SK-N-MC (cell line): ENCODE measurements at places on chromosomes 5 and 9.

DNA sequence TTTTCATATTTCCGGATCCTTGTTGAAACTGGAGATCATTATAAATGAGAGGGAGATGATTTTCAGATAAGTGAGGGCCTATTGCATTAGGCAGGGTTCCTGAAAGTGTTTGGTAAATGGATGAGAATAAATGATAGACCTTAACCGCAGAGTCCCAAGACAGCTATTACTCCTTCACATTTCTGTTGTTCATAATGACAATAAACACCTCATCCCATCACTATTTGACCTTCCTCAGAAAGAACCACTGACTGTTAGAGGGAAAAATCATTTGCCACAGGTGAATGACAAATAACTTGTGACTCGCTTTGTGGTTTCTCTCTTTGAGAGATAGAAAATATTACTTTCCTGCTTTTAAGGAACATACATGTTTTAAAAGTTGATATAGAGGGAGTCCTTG lies 47.3 kb upstream of the TRMT10B start:
- DNase-seq = no peak

- no peak for DNase-seq
Observed at GRCh38 chr9:115296831-115297565, 179.0 kb upstream of the TNC start.

GRCh38 chr5:6280425-6281100 lies 97.8 kb downstream of the MED10 start:
- no peak for DNase-seq

DNA sequence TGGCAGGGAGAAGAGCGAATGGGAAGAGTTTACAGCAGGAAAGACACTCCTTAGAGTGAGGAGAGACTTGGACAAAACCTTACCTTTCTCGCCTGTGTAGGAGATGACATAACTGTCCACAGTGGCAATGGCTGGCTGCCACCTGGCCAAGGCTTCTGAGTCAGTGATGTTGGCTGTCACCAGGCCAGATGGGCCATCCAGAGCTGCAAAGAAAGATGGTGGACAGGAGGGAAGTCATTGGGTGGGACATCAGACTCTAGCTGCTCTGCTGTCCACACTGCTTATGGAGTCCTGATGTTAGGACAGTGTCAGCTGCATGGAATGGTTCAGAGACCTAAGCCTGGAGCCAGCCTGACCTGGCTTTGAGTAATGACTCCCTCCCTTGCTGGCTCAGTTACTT lies 79.8 kb downstream of the TNC start:
- DNase-seq = no peak

GRCh38 chr5:77778881-77779438 lies 2.8 kb upstream of the TBCA start:
- no peak for DNase-seq

DNA sequence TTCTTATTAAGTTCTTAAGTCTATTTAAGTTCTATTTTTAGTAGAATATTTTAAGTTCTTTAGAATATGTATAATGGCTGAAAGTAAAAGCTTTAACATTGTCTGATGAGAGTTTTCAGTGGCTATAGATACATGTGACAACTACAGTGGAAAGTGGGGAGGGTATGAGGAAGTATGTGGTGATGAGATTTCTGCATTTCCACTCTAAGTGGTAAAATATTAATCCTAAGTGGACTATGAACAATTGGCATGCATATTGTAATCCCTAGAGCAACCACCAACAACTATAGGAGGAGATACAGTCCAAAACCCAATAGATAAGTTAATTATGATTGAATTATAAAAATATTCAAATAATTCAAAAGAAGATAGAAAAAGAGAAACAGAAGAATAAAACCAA lies 183.6 kb downstream of the GADD45G start:
- no peak for DNase-seq

DNA sequence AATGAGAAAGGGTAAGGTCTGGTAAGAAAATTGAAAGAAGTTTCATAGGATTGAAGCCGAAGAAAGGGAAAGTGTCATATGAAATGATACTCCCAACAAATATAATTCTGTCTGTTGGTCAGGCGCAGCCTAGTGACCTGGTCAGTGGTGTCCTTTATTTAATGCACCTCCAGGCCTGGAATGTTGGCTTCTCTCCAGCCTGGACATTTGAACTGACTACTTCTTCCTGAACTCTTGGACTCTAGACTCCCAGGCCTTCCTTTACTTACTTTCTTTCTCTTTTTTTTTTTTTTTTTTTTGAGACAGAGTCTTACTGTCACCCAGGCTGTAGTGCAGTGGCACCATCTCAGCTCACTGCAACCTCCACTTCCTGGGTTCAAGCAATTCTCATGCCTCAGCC lies 1381.5 kb upstream of the WWC1 start:
- DNase-seq = no peak

- no peak for DNase-seq
Observed at GRCh38 chr5:62284946-62285891, 20.8 kb upstream of the KIF2A start.

- no peak for DNase-seq
Observed at GRCh38 chr5:138955671-138956295, 80.6 kb upstream of the LRRTM2 start.

DNA sequence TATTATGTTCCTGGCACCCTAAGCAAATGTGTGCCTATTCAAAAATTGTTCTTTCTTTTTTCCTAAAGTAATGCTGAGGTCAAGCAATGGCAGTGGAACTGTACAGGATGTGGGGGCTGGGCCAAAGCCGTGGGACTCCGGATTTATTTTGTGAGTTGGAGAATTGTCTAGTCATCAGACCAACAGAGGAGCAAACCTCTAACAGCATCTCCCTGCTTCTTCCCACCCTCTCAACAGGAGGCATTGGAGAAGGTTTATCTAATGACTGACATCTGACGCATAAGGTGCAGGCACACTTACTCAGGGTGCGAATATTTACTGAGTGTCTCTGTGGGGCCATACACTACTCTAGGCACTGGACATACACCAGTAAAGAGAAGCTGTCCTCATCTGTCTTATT lies 38.6 kb downstream of the MARCHF11 start:
- no peak for DNase-seq

DNA sequence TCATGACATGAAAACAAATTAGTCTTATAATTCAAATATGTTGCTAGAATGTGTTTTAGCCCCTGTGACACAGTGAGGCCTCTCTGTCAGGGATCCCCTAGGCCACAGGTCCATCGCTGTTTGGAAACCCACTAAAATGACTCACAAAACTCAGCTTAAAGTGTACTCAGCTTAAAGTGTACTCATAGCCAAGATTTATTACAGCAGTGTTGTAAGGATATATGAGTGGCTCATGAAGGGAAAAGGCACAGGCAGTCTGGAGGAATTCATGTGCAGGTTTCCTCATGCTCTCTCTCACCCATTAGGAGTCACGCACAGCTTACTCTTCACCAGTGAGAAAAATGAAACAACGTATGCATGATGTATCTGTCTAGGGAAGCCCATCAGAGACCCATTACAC lies 24.4 kb upstream of the TGFBI start:
- DNase-seq = no peak

- no peak for DNase-seq
Observed at GRCh38 chr5:37767961-37768360, 71.9 kb downstream of the GDNF start.

DNA sequence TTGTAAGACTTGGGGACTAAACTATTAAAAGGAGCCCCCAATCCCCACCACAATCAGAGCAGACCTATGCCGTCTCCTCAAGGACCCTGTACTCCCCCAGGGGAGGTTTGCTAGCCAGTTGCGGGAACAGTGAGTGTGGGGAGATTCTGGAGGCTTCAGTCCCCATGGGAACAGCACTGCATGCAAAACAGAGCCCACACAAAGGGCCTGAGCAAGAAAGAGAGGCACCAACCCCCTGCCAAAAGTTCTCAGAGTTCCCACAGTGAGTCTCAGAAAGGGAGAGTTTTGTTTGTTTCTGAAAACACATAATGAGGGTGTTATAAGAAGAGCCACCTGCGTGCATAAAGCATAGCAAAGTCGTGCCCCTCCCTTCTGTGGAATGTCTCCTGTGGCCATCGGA lies 56.6 kb downstream of the CFAP90 start:
- no peak for DNase-seq

DNA sequence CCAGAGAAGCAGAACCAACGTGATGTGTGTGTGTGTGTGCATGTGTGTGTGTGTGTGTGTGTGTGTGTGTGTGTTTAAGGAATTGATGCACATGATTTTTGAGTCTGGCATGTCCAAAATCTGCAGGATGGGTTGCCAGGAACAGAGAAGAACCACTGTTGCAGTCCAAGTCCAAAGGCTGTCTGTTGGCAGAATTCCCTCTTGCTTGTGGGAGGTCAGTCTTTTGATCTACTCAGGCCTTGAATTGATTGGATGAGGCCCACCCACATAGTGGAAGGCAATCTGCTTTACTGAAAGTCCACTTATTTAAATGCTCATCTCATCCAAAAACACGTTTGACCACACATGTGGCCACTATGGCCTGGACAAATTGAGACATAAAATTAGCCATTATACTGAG lies 11.4 kb upstream of the TSC1 start:
- DNase-seq = no peak

GRCh38 chr5:16585041-16585667 lies 31.6 kb downstream of the RETREG1 start:
- DNase-seq = no peak

- DNase-seq = no peak
Observed at GRCh38 chr9:113592876-113593575, 129.5 kb downstream of the RGS3 start.

GRCh38 chr5:75668977-75669689 lies 48.1 kb downstream of the POC5 start:
- no peak for DNase-seq

GRCh38 chr9:134317790-134318414 lies 8.4 kb upstream of the RXRA start:
- no peak for DNase-seq

DNA sequence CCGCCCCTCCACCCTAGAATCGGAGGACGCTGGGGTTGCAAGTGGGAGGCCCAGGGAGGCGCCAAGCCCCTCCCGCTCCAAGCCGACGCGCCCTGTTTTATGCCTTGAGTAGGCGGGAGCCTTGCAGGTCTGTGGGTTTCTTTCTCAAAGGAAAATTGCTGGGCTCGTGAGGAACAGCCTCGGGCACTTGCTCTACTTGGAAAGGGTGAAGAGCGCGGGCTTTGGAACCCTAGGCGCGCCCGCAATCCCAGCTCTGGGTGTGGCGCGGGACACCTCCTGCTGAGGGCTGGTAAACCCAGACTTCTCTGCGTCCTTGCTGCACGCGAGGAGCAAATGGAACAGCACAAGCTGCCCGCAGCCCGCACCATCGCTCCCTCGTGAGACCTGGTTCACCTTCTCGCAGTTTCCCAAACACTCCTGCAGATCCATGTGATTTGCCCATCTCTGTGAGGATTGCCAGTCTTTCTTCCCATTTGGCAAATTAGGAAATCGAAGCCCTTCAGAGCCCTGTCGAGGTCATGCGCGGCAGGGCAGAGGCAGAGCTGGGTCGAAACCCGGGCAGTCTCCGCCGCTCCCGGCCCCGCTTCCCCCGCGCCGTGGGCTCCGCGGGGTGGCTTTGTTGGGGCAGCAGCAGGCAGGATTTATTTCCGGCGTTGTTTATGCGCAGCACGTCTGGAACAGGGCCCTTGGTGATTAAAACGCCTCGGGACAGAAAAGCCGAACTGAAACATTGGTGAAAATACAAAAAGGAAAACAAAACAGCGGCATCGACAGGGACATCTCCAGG lies 98.4 kb upstream of the CPLX2 start:
- DNase-seq = peak; percentile 60

- DNase-seq = no peak
Observed at GRCh38 chr9:75993434-75993833, 103.0 kb downstream of the PCSK5 start.

DNA sequence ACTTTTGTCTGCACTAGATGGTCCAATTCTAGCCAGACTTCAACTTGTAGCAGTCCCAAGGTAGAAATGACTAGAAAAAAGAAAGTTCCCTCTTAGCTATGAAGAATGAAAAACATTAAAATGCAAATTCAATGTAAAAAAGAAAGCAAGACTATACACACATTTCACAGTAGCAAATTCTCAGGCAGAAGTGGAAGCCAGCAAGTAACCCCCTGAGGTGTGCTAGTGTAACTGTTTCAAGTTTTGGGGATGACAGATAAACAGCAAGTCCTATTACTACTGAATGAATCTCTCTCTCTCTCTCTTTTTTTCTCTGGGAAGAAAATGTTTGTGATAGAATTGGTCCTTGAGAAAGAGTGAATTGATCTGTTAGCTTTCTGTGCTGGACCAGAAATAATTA lies 185.6 kb downstream of the EFNA5 start:
- DNase-seq = no peak

- no peak for DNase-seq
Observed at GRCh38 chr9:37801959-37802711, 1.5 kb downstream of the DCAF10 start.

- DNase-seq = no peak
Observed at GRCh38 chr9:14278291-14278721, 35.6 kb downstream of the NFIB start.

DNA sequence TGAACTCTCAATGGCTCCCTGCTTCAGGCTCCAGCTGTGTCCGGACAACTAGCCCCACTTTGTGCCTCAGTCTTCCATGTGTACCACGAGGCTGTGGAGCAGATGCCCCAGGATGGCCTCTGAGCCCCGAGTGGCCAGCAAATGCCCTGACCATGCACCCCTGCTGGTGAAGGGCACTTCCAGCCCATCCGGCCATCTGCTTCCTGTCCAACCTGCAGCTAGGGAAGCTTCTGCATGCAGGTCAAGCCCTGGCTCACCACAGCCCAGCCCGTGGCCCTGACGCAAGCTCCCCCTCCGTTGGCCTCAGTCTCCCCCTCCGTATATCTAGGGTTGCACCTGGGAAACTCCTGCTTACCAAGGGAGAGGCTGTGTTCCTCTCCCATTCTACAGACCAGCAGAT lies 4.8 kb downstream of the NINJ1 start:
- DNase-seq = no peak

DNA sequence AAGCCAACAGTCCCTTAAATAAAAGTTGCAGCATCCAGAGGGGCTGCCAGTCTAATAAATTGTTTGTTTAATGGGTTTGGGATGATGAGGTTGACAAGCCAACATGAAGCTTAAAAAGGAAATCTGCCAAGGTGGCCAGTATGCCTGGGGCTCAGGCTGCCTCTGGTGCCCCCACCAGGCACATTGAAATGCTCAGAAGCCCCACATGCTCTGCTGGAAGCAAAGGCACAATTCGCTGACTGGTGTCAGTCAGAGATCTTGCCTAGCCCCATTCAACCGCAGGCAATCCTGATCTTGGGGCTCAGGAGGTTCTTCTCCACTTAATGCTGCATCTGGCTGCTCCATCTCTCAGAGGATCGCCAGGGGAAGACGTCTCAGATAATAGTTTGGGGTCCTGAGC lies 44.2 kb upstream of the TCERG1 start:
- no peak for DNase-seq

DNA sequence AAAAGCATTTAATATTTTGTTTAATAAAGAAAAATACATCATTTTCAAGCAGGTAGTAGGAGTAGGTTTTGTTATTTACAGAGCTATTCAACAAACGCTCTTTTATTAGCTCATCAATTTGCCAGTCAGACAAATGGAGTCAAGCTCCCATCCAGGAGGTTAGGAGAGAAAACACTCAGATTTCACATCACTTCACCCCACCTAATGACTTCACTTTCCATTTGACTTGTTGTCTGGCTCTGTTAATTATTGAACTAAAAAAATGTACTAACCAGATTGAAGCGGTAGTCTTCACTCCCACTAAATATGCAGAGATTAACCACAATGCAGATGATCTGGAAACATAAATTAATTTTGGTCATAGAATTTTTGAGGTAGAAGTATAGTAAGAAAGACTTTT lies 193.6 kb upstream of the VCAN start:
- DNase-seq = no peak

- no peak for DNase-seq
Observed at GRCh38 chr5:94375801-94376200, 242.6 kb downstream of the KIAA0825 start.
